ENCODE measurements at places on chromosomes 12 and 14.

- DNase-seq, result no peak
Measured at GRCh38 chr12:47238669-47239114, 158.9 kb upstream of the AMIGO2 start.

DNA sequence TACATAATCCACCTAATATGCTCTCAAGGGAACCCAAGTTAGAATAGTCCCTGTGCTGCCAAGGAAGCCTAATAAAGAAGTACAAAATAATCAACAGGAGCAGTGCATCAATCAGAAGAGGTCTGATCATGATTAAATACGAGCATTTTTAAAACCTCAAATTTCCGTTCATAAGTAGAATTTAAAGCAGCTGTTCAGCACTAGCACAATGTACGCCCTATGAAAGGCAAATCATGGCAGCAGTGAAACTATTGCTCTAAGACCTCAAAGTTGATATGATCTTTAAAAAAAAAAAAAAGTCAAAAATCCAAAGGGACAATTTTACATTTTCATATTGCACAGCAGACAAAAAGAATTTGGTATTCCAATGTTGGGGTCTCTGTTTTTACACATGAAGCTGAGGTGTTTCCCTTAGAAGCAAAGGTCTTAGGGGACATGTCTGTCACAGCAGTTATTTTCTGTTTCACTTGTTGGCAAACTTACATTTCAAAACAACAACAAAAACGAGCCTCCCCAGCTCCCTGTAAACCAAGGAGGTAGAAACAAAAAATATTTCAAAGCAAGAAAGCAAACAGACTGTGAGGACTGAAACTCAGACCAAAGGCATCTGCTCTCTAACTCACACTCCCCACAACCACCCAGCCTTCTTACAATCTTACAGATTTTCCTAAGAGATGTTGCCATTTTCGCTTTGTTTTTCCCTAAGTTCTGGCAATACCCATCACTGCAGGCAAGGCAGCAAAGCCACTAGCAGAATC, 28.2 kb downstream of the SOX5 start:
- no peak for DNase-seq

GRCh38 chr12:125071456-125071855, 6.2 kb downstream of the AACS start:
- no peak for DNase-seq

GRCh38 chr14:84622357-84622756, 907.6 kb upstream of the FLRT2 start:
- DNase-seq, result no peak

GRCh38 chr14:24605435-24606190, 3.9 kb downstream of the GZMH start:
- DNase-seq, result peak; percentile 59

- no peak for DNase-seq
Measured at GRCh38 chr14:95346820-95347219, 27.1 kb upstream of the CLMN start.

DNA sequence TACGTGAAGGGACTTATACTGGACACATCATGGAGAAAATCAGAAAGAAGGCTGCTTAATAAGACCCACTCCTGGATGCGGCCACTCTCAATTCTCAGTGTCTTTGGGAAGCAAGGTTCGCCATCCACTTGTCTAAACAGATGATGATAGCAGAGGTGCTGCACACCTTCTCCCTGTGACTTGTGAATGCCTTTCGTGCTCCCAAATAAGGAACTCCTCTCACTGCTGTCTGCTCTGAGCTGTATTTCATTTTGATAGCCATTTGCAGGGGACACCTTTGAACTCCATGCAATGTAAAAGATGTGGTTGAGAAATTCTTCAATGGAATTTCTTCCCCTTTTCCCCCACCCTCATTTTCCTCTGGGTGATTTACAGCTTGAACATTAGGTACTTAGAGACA, 11.6 kb downstream of the RMST start:
- DNase-seq, result no peak

- no peak for DNase-seq
Measured at GRCh38 chr14:101788016-101788635, 26.6 kb downstream of the PPP2R5C start.

DNA sequence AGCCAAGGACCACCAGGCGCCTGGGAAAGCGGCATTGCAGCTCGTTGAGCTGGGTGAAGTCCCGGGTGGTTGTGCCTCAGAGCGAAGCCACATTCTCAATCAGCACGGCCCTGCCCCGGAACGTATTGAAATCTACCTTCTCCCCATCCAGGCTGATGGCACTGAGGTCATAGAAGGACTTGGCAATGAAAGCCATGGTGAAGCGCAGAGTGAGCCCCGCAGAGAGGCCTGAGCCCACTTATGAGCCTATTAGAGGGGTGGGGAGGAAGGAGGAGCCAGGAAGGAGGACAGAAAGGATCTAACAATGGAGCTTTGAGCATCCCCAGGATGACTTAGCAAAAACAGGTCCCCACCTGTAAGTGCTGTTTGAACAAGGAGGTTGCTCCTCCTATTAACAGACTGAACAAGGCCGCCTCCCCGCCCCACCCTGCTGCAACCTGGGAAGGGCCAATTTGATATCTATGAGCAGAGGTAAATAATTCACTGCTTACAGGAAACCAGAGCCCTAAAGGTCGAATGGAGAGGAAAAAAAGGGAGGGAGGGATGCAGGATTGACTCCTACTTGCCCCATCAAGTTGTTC, at the start of gene GPX2:
TSS of gene GPX2 (minus strand) at position 215 of the 581 bp plus-strand sequence. CDS start at position 196, 19 bp downstream.
- DNase-seq, result no peak

DNA sequence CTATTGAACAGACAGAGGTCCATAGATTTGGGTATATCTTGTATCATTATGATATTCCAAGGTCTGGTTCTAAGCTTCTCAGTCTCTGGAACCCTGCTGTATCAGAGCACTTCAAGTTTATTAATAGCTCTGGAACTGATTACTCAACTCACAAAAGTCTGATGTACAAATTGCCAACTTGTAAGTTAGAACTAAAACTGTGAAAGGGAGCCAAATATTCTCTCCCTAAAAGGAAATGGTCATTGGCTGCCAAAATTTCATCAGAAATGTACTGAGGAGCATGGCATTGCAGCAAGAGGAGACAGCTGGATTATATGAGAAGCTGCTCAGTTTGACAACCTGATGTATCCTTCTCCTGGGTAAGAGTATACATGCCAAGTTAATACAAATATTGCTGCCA, 828.8 kb upstream of the SEL1L start:
- no peak for DNase-seq

DNA sequence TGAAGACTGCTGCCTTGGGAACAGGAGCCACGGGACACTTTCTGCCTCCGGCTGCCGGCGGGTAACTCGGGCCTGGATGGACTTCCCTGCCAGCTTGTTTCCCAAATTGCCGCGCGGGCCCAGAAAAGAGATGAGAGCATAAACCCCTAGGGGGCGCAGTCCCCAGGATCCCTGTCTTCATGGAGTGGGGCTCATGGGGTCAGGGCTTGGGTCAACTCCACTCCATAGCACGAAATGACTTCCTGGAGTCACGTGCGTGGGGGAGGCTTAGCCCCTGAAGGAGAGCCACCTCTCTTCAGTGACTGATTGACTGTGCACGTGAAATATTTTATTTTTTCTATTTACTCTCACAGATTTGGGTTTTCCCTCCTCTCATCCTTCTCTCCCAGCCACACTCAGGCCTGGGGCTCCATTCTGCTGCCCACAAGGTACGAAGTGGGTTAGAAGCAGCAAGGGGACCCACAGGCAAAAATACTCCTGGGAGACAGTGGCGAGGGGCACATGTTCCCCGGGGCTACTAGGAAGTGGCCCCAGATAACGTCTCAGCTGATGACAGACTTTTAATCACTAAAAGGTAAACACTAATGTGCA, 10.0 kb downstream of the PGF start:
- DNase-seq, result peak; percentile 60

DNA sequence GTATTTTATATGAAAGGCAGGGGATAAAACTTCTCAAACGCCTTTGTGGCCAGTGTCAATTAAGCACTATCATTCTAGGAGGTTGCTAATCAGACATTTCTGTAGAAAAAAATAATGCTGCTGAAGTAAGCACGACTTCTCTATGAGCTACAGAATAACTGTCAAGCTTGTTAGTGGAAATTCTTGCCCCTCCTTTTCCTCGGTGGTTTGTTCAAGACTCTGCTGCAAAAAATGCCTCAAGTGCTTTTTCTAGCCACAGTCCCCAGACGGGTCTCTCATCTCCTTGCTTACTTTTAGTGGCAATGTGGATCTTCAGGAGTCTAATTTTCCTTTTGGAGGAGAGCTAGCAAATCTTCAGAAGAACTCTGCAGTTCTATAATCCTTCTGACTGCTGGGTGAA, 452.0 kb downstream of the FUT8 start:
- no peak for DNase-seq

- no peak for DNase-seq
Measured at GRCh38 chr12:96294831-96295230, 100.7 kb downstream of the ELK3 start.

- DNase-seq, result no peak
Measured at GRCh38 chr14:102530828-102531478, 21.4 kb upstream of the ANKRD9 start.

DNA sequence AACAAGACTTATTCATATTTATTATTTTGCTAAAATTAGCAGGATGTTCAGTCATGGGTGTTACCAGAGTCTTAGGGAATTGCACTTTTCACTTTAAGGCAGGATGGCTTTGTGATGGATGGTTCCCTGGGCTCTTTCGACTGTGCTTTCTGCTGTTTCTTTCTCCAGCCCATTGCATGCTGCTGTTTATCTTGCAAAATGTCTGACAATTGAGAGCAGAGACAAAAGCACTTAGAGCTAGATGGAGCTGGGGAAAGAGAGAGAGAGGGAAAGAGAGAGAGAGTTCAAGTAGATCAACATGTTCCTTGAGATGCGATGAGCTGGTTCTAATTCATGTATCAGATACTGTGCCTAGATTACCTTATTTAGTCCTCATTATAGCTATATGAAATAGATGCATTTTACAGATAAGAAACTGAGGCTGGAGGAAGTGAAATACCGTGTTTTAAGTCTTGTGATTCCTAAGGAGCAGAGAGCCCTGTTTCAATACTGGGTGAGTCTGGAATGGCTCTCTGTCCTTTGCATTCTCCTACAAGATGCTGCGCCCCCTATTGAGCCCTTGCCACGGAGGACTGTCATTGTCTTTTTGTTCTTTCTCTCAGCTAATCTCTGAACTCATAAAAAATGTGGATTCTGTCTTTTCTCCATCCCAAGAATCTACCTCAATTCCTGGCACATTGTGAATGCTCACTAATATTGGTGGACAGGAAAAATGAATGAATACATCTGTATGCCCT, 227.9 kb downstream of the ALG10B start:
- peak; percentile 21 for DNase-seq

GRCh38 chr12:42582050-42582449, 7.5 kb downstream of the PRICKLE1 start:
- DNase-seq, result no peak

- DNase-seq, result no peak
Measured at GRCh38 chr14:24172261-24172860, 481 bp downstream of the REC8 start.

DNA sequence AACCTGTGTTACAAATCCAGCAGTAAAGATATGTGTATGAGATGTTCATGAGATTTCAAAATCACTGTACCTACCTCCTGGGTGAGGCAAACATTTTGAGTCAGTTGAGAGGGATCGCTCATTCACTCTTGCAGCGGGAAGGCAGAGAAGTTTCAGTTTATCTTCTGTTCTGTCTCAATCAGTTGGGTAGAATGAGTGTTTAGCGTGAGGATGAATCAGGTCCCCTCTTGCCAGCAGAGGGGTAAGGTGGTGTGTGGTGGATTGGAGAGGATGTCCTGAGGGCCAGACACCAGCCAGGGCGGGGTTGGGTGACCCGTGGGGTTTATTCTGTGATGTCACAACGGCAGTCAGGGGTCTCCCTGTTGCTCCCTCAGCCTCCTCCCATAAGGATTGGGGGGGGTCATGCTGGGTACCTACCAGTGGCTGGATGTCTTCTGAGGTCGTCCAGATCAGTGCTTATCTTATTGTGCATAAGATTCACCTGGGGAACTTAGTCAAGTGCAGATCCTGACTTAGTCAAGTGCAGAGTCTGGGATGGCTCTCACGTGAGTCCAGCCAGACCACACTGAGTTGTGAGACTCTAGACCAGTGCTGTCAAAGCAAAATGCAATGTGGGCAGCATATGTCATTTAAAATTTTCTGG, at the start of gene GSG1:
TSS of gene GSG1 (minus strand) at position 277 of the 643 bp plus-strand sequence. CDS start at position 122, 155 bp downstream.
- no peak for DNase-seq

DNA sequence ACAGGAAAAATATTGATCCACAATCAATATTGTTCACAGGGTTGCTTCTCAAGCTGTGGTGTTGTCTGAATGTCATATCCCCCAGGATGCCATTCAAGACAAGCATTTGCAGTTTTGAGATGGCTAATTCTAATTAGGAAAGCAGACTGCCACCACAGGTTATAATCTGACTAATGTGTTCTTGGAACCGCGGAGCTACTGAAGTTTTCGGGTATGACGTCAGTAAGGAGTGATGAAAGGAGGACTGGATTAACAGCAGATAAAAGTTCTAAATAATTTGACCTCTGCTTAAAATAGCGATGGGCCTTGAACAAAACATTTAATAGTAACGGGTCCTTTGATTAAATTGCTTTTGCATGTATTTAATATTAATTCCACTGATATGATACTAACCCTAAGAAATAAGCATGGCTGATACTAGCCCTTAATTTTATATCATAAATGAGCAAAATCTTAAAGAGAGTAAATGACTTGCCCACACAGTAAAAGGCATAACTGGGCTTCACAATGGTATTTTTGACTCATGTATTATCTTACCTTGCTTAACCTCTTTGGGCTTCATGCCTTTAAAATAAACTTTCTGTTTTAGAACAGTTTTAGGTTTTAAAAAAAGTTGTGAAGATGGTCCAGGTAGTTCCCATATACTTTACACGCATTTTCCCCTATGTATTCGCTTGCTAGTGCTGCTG, 50.3 kb downstream of the TSHR start:
- no peak for DNase-seq

GRCh38 chr14:58963873-58964597, 224.4 kb upstream of the DAAM1 start:
- no peak for DNase-seq

DNA sequence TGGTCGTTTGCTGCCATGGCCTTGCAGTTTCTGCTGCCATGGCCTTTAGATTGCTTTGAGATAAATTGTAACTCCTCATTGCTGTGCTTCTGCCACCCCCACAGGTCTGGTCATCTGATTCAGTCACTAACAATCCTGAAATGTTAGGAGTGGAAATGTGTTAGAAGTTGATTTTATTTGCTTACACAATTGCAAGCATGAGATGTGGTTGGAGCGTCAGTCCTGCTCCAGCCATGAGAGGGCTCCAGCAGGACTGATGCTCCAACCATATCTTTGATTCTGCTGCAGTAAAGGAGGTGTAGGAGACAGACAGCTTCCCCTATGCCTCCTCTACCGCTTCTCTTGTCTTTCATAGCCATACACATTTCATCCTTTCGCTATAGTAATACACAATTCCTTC, 226.8 kb upstream of the RGS6 start:
- DNase-seq, result no peak

GRCh38 chr12:38328306-38328895, 11.8 kb downstream of the ALG10B start:
- no peak for DNase-seq

All from testis (tissue), 5 donors.